GM12864 (cell line): ENCODE measurements at places on chromosomes 1 and 21.

DNA sequence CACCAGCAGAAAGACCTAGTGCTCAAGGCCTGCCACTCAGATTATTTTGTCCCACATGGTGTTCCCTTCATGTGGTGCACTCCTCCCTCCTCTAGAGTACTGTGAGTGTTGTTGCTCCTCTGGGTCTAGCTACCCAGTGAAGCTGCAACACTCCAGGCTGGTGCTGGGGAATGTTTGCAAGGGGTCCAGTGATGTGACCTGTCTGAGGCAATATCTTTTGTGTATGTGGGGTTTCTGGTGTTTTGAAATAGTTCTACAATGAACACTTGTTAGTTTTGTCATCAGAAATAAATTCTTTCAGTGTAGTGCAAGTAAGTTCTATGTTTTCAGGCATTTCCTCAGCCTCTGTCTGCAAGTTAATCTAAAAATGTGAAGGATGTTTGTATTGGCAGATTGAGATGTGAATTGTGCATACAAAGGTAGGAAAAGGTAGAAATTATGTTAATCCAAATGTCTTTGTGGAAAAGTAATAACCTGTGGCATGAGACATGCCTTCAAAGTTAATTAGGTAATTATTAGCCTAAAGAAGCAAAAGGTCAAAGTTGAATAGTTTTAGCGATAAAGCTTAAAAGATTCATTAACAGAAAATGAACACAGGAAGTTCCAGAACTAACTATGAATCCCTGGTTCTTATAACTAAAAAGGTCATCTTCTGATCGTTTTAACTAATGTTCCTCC, 616.8 kb downstream of the LTN1 start:
- DNase-seq, result no peak

DNA sequence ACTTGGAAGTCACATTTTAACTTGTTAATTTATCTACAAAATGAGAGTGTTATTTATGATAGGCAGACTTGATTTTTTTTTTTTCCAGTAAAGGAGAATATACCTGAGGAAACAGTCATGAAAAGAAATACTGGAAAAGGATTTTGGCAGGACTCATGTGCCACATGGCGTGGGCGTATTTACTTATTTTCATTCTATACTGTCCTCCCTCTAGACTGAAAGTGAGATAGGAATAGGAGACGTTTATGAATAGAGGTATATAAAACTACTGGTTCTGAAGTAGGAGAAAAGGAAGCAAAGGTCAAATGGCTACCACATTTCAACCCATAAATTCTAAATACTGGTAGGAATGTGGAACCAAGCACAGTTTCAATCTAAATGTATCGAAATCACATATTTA, 94.8 kb upstream of the MPC2 start:
- DNase-seq, result no peak

DNA sequence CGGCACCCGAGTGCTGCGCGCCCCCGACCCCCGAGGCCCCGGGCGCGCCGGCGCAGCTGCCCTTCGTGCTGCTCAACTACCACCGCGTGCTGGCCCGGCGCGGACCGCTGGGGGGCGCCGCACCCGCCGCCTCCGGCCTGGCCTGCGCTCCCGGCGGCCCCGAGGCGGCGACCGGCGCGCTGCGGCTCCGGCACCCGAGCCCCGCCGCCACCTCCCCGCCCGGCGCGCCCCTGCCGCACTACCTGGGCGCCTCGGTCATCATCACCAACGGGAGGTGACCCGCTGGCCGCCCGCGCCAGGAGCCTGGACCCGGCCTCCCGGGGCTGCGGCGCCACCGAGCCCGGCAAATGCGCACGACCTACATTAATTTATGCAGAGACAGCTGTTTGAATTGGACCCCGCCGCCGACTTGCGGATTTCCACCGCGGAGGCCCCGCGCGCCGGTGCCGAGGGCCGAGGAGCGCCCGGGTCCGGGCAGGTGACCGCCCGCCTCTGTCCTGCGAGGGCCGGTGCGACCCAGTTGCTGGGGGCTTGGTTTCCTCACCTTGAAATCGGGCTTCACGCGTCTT, 49.0 kb downstream of the SIM2 start:
- DNase-seq, result no peak

GRCh38 chr1:110728388-110729001, 53.8 kb upstream of the KCNA3 start:
- DNase-seq, result no peak

DNA sequence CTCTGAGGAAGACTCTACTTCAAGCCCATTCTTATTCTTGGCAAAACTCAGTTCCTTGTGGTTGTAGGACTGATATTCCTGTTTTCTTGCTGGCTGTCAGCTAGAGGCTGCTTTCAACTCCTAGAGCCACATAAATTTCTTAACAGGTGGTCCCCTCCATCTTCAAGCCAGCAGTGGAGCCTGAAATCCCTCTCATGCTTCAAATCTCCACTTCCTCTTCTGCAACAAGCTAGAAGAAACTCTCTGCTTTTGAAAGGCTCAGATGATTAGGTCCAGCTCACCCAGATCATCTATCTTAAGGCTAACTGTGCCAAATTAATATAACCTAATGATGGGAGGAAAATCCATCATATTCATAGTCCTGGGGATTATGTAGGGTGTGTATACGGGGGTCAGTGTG, 43.2 kb upstream of the CD34 start:
- no peak for DNase-seq

DNA sequence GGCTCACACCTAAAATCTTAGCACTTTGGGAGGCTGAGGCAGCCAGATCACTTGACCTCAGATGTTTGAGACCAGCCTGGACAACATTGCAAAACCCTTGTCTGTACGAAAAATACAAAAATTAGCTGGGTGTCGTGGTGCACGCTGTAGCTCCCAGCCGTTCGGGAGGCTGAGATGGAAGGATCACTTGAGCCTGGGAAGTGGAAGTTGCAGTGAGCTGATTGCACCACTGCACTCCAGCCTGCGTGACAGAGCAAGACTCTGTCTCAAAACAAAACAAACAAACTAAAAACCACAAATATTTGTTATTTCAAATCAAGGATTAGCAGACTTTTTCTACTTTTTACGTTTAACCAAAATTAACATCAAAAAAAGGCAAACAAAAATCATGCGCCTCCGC, 31.3 kb downstream of the INKA2 start:
- no peak for DNase-seq

DNA sequence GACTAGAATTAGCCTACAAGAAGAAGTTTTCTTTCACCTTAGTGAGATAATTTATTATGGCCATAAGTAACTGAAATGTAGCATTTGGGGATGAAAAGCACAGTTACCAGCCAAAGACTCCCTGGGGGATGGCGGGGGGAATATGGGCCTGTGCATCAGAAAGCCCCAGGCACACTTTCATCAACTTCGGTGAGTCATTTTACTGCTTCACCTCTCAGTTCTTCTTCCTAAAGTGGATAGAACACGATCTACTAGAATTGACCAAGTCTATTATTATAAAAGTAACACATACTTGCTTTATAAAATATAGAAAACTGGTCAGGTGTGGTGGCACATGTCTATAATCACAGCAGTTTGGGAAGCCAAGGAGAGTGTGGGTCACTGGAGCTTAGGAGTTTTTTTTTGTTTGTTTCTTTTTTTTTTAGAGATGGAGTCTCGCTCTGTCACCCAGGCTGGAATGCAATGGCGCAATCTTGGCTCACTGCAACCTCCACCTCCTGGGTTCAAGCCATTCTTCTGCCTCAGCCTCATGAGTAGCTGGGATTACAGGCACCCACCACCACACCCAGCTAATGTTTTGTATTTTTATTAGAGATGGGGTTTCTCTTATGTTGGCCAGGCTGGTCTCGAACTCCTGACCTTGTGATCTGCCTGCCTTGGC, 141.8 kb downstream of the ZZZ3 start:
- no peak for DNase-seq

DNA sequence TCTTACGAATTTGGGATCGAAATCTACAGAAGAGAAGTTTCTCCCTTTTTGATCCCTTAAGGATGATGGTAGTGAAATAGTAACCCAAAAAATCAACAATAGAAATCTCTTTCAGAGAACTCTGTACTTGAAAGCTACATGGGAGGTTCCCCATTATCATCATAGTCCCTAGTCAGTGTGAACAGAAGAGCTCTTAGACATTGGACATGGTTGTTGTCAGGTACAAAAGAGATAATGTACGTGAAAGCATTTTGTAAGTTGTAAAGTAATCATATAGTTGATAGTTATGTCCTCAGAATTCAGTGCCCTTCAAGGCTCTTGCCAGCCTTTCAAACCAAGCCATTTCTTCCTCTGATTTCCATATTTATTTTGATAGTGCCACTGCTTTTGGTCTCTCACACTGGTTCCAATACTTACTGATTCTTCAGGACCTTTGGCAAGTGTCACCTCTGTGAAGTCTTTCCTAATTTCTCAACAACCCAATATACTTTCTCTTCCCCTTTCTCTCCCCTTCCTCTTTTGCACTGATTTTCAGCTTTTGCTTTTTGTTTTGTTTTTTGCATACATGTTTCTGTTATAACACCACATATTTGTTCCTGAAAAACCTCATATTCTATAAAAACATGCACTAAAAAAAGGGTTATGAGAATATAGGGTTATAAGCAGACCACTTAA, 22.4 kb downstream of the VPS45 start:
- DNase-seq, result no peak

- DNase-seq, result no peak
These were observed 1.5 kb upstream of the HMGN1 start for GRCh38 chr21:39350094-39351005.

- DNase-seq, result no peak
These were observed 924 bp downstream of the HMCN1 start for GRCh38 chr1:185734929-185735700.

- peak; percentile 35 for DNase-seq
These were observed 4.9 kb downstream of the SLC5A9 start for GRCh38 chr1:48227165-48228013.
